ENCODE measurements at places on chromosomes 4 and X.

DNA sequence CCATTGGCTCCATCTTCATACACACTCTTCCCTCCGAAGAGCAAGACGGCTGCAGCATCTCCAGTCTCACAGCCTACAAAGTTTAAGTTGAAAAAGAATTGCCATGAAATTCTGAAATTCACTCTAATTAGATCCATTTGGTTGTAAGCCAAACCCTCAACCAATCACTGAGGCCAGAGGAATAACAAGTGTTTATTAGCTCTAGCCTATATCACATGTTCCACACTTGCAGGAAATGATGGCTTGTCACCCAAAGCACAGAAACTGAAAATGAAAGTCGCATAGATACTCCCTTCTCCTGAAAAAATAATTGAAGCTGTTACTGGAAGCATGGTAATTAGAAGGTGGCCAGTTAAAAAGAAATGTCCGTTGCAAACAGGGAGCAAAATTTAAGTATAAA lies 1071.8 kb downstream of the CCSER1 start:
- no peak for DNase-seq

GRCh38 chr4:33831442-33832066 lies 2412.8 kb downstream of the ARAP2 start:
- DNase-seq, result no peak

DNA sequence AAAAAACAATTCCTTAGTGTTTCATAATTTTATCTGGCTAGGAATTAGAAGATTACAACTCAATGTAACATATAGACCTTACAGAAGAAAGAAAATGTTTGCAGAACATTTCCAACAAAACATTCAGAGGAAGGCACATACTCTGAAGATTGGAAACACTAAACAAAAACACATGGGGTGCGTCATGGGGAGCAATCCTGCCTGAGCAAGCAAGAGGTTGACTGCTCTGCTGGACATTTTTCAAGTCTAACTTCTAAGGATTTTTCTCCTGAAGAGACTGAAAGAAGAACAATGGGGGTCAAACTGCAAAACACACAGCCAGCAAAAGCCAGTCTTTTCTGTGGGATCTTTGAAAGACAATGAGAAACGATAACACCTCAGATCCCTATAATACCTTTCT lies 182.8 kb downstream of the GUCY2F start:
- no peak for DNase-seq

DNA sequence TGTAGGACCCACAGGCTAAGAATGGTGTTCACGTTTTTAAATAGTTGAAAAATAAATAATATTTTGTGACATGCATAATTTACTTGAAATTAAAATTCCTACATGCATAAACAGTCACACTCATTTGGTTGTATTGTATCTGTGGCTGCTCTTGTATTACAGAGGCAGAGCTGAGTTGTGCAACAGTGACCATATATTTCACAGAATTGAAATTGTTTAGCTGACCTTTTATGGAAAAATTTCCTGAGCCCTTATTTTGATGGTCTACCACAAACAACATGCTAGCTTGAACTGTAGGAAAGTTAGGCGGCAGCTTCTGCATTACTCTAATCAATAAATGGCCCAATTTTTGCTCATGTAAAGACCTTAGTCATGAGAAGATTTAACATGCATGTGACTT lies 633.4 kb upstream of the AADAT start:
- no peak for DNase-seq

DNA sequence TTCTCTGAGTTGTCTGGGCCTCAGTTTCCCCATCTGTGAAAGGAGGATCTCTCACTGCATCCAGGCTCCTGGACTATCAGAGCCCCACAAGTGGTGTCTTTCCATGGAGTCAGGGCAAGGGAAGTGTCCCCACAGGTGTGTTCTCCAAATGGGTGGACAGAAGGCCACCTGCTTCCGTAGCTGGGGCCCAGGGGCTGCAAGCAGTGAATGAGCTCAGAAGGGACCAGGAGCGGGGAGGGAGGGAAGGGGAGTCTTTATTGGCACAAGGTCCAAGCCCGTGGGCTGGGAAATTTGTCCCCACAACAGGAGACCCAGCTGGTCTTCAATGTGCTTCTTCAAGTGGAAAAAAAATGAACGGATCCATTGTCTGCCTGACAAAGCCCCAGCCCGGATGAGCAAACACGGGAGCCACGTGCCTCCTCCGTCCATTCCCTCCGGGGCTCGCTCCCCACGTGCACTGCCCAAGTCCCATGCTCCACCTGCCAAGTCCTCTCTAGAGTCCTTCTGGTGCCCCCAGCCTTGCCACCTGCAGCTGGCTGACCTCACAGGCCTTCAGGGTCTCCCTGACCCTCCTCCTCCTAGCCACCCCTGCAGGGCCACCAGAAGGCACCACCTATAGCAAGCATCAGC lies 72.0 kb downstream of the JAKMIP1 start:
- DNase-seq, result no peak

DNA sequence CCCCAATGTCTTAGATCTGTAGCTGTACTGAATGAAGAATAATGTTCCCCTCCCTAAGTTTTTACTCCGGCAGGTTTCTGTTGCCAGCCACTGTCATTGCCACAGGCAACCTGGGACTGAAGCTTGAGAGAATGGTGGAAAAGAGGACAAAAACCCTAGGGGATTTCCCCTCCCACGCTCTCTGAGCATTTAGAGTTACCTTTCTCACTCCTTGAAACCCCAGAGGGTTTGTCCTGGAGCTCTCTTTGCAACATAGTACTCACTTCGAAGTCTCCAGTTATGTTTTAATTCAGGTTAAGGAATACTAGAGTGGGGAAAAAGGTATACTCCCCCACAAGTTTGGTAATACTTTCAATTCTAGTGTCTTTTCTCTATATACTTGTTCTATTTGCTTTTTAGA lies 31.5 kb downstream of the F8 start:
- DNase-seq, result no peak

DNA sequence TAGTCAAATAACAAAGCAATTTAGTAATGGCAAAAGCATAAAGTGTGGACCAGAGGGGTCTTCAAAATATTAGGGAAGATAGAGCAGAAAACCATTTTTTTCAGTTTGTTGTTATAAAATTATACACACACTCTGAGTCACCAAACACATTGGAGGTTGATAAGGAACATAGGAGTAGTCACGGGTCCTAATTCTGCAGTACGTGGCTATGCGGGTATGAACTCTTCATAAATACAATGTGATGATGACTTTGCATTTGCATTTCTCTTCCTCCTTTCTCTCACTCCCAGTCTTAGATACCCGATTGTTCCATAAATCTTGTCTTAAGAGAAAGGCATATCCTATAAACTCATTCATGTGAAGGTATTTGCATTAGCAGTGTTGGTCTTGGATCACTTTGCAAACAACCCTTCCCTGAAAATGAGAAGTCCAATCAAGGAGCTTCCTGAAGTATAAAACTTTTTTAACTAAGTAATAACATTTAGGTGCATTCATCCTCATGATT lies 223.6 kb downstream of the PALLD start:
- DNase-seq, result no peak
